Esophagus mucosa (tissue), 1 donor: ENCODE measurements at places on chromosomes 1 and 21.
A peak's percentile ranks its signal among the peaks of the same experiment; 100 is the strongest.

DNA sequence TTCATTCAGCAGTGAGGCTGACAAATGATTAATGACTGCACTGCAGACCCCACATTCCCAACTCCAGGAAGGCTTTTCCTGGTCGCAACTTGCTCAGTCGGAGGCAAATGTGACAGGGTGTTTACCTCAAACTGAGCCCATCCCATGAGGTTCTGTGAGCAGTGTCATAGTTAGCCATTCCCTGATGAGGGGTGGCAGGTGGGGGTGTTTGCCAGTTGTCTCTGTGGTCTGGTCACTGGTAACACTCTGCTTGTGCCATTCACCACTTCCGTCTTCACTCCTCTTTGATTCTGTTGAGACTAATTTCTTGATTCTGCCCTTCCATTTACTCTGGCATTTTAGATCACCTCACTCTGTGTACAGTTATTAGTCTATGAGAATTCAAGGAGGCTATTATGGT, 73.5 kb downstream of the NOS1AP start:
- no peak for ATAC-seq

GRCh38 chr1:174060090-174060489, 37.9 kb upstream of the RC3H1 start:
- no peak for ATAC-seq

GRCh38 chr1:183937611-183938010, 99.9 kb downstream of the COLGALT2 start:
- ATAC-seq = no peak

GRCh38 chr1:183287191-183287675, 101.2 kb downstream of the LAMC2 start:
- peak; percentile 24 for ATAC-seq

DNA sequence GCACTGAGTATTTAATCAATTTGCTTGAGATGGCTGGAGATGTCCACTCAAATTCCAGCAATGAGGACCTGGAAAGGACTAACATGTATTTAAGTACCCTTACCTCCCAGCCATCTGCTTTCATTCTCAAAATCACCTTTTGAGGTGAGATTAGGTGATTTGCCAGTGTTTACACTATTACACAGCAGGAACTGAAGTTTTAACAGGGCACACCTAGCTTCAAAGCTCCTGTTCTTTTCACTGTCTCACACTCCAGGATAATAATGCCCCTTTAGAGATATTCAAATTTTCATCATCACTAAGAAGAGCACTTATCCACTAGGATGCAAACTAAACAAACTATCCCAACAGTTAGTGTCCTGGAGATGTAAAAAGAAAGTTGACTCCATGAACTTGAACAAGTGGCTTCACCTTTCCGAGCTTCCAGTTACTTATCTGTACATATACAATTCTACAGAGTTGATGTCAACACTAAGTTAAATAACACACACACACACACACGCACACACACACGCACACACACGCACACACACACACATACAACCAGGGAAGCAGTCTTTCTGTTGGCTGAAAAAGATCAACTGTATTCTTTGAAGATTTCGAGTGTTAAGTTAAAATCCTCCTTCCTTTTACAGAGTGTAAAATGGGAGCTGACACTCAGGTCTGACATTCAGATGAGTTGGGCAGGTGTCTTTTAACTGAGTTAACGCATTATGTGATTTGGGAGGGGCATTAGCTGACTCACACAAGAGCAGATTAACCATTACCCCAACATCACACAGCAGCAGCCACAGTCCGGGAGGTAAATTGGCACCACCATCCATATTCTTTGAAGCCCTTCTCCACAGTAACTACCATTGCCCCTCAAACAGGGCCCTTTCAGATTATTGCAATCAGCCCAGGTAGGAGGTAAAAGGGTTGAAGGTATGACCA, 15.5 kb upstream of the JAK1 start:
- ATAC-seq = peak; percentile 90

DNA sequence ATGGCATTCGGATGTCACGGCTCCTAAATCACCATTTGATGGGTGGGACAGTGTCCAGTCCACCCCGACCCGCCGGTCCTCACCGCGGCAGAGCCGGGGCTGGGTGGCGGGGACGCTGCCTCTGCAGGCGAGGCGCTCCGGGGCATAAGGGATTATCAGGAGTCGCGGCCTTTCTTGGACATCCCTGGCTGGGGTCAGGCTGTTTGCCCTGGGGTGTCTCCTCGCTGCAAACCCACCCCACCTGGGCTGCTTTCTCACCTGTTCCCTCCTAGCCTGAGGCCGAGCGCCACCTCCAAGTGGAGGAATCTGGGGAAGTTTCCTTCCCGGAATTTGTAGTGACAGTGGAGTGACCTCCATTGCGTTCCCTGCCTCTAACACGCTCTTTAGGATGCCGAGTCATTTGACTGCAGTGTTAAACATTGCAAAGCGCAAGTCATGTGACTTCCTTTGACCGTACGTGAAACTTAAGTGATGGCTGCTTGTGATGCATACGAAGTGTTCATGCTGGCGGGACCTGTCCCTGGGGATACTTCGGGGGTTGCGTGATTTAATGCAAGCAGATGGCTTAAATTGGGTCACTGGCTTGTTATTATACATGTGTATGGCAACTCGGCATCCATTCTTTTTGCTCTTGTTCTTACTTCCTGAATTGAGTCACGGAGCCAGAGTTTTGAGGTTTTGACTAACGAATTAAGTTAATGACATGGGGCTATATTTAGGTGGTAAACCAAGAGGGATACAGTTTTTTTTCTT, 536 bp downstream of the LGALS8 start:
- peak; percentile 81 for ATAC-seq

DNA sequence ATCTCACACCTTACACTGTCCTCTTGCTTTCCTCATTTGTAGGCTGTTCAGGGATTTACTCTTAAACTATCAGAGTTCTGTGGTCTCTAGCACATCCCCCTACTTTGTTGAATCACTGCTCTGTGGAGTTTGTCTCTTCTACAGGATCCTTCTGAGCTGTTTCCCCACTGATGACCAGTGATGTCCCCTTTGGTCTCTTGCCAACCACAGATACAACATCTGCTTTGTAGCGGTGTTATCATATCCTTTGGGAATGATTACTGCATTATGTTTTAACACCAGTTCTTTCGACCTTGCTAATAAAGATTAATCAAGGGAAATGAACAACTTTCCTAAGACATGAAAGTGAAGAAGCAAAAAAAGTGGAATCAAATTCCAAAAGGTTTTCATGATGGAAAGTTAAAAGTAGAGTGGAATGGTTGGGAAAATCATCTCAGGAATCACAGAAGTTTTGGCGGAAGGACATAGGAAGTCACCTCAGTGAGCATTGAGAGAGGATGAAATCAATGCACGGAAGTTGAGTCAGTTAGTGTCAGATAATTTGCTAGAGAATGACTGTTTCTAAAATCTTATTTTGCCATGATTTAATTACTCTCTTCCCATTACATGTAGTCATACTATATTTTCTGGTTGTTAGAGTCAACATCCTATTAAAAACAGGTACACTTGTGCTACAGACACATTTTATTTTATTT, 11.2 kb downstream of the OR10K2 start:
- no peak for ATAC-seq

DNA sequence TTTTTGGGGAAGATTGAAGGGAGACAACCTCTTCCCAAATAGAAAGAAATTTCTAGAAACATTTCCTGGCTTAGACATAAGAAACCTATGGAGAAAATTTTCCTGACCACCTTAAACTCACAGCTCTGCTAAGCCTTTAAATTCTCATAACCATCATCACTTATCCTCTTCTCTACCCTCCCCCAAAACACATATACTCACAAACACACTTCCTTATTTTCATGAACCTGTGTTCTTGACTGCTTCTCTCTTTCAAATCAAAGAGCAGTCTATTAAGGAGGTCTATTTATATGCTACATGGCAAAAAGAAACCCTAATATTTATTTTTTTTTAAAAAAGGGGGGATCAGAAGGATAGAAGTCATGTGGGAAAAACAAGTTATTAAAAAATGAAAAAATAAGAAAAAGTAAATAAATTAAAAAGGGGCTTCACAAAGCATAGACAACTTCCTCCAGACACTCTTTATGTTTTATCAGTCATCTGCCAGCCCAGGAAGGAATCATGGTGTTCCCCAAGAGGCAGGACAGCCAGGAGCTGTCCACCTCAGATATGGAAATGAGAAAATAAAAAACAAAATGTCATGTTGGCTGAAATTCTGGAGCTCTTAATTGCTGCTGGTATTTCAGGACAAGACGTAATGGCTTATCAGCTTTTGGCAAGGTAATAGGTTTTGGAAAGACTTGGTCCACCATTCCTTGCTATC, 12.8 kb upstream of the RGS2 start:
- ATAC-seq = no peak

DNA sequence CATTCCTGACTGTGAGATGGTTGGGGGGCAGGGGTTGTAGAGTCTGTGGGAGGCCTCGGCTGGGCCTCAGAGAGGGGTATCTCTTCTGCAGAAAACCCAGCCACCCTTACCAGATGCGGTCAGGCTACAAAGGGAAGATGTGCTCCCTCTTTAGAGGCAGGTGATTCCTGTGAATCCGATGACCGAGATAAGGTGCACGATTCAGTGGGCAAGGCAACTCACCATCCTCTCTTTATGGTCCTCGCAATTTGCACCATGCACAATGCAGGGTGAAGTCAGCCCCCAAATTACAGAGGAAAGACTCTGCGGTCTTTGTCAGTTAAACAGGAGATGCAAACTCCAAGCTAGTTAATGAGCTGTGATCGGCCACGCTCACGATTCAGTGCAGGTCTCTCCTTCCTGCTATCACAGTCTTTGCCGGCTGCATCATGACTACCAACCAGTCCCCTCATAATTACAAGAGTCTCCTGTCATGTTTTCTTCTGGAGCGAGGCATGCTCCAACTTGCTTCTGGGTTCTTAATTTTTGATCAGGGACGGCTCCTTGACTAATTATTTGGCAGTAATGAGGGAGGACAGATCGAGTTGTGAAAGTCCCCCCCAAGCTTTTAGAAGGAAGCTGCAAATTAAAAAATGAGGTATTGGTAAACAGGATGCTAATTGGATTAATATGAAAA, 12.5 kb downstream of the TP73 start:
- no peak for ATAC-seq

- no peak for ATAC-seq
Measured at GRCh38 chr1:78471890-78472620, 18.7 kb upstream of the PTGFR start.

- no peak for ATAC-seq
Measured at GRCh38 chr1:2115008-2115641, 64.9 kb downstream of the PRKCZ start.

DNA sequence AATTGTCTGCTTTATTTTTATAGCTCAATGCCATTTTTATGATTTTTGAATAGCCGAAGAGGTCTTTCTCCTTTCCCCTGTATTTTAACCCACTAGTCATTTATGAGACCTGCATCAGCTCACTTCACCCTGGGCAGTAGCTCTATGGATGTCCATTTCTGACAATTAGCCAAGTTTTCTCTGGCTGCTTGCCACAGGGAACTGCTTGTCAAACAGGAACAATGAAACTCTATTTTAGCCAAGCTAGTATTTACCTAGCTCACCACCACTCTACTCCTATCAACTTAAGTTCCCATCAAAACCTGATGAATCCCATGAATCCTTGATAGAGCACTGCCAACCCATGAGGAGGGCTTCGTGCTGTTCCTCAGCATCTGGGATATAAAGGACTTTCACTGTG, 406.7 kb downstream of the RWDD3 start:
- ATAC-seq = no peak

- ATAC-seq = peak; percentile 85
Measured at GRCh38 chr1:1763657-1764621, 14.3 kb downstream of the NADK start.

DNA sequence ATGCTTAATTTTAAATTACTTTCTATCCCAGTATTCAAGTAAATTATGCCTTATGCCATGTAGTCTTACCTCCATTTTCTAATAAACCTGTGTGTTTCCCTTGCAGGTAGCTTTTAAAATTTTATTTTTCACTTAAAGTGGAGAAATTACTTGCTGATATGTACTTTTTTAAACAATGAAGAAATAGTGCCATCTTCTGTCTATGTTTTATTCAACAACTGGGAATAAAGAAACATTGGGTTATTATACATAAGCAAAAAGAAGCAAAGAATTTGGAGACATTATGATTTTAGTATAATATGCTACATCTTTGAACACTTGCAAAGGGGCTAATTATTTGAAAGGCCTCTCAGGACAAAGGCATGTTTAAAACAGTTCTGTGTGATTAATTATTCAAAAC, 1912.9 kb downstream of the MRPL39 start:
- no peak for ATAC-seq

- ATAC-seq = no peak
Measured at GRCh38 chr1:207866471-207867135, 44.3 kb downstream of the CD34 start.

GRCh38 chr1:87928623-87929022, 599.9 kb downstream of the LMO4 start:
- no peak for ATAC-seq

- ATAC-seq = no peak
Measured at GRCh38 chr1:199020051-199020450, 381.2 kb downstream of the PTPRC start.

DNA sequence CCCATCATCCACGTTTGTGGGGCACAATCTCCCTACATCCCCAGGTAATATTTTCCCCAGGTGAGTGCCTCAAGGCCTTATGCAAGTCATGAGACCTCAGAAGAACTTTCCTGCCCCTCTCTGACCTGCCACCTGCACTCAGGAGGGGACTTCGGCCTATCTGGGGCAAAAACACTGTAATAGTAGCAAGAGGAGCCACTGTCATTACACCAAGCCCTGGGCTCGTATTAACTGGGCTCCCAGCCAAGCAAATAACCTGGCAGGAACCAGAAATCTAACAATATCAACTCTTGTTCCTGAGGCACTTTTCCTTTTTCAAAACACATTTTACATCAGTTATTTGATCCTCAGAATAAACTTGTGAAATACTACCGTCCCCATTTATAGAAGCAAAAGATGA, 30.9 kb downstream of the LAMB3 start:
- ATAC-seq = no peak

DNA sequence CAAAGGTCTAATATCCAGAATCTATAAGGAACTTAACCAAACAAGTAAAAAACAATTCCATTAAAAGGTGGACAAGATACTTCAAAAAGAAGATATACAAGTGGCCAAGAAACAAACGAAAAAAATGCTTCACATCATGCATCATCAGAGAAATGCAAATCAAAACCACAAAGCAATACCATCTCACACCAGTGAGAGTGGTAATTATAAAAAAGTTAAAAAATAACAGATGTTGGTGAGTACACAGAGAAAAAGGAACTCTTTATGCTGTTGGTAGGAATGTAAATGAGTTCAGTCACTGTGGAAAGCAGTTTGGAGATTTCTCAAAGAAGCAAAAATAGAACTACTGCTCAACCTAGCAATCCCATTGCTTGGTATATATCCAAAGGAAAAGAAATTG, 218.6 kb downstream of the SLC44A5 start:
- ATAC-seq = no peak

GRCh38 chr1:66335125-66335524, 198.8 kb upstream of the SGIP1 start:
- ATAC-seq = no peak

DNA sequence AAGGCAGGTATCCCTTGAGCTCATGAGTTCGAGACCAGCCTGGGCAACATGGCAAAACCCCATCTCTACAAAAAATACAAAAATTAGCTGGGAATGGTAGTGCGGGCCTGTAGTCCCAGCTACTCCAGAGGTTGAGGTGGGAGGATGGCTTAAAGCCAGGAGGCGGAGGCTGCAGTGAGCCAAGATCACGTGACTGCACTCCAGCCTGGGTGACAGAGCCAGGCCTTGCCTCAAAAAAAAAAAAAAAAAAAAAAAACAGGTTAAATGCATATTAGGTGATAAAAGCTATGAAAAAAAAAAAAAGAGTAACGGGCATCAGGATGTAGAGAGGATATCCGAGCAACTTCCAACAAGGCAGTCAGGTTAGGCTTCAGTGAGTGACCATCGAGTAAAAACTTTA, 2.8 kb upstream of the SRRM1 start:
- ATAC-seq = no peak
